ENCODE measurements at places on chromosomes 6 and 20.

- H3K4me1 ChIP-seq = peaks cover 6% of the 10 kb centered on the region
- H3K27ac ChIP-seq = no peak overlapping the region
- no peak overlapping the region for H3K4me3 ChIP-seq
- DNase-seq = no peak
- no peaks in the 10 kb centered on the region for H3K27me3 ChIP-seq
Measured at GRCh38 chr6:142750998-142751397, 194.0 kb downstream of the HIVEP2 start.

- no peak for DNase-seq
- H3K27ac ChIP-seq = no peak overlapping the region
- H3K4me1 ChIP-seq = no peaks in the 10 kb centered on the region
- H3K4me3 ChIP-seq = no peak overlapping the region
- no peaks in the 10 kb centered on the region for H3K36me3 ChIP-seq
Measured at GRCh38 chr20:13934992-13935894, 55.2 kb downstream of the SEL1L2 start.

- H3K4me3 ChIP-seq = no peak overlapping the region
- H3K4me1 ChIP-seq = no peaks in the 10 kb centered on the region
- DNase-seq = no peak
- H3K27me3 ChIP-seq = peaks cover 7% of the 10 kb centered on the region
- no peaks in the 10 kb centered on the region for H3K36me3 ChIP-seq
Measured at GRCh38 chr6:117317261-117317660, 51.9 kb downstream of the VGLL2 start.

GRCh38 chr6:54772610-54773009 lies 74.0 kb upstream of the FAM83B start:
- no peaks in the 10 kb centered on the region for H3K36me3 ChIP-seq
- no peaks in the 10 kb centered on the region for H3K4me1 ChIP-seq
- no peak overlapping the region for H3K4me3 ChIP-seq
- H3K27me3 ChIP-seq = no peaks in the 10 kb centered on the region
- DNase-seq = no peak
- no peak overlapping the region for H3K27ac ChIP-seq

- H3K27ac ChIP-seq = no peak overlapping the region
- no peaks in the 10 kb centered on the region for H3K4me1 ChIP-seq
- no peak for DNase-seq
- H3K36me3 ChIP-seq = no peaks in the 10 kb centered on the region
- no peaks in the 10 kb centered on the region for H3K27me3 ChIP-seq
Measured at GRCh38 chr6:74551896-74552295, 654.0 kb downstream of the COL12A1 start.

DNA sequence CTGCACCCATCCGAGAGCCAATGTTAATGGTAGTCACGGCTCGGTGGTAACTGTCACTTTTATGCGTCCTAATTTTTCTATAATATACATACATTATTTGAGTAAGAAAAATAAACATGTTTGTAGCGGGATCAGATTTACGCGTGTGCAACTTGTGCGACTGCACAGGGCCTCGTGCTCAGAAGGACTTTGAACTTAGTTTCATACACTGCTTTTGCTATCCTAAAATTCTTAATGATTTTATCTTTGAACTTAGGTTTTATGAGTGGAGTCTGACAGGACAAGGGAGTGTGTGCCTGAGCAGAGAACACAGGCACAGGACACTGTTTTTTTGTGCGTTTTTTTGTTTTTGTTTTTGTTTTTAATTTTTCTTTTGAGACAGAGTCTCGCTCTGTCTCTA lies 189.7 kb downstream of the NFATC2 start:
- no peaks in the 10 kb centered on the region for H3K36me3 ChIP-seq
- H3K4me1 ChIP-seq = peaks cover 6% of the 10 kb centered on the region
- H3K27ac ChIP-seq = no peak overlapping the region
- no peak for DNase-seq
- no peak overlapping the region for H3K4me3 ChIP-seq

DNA sequence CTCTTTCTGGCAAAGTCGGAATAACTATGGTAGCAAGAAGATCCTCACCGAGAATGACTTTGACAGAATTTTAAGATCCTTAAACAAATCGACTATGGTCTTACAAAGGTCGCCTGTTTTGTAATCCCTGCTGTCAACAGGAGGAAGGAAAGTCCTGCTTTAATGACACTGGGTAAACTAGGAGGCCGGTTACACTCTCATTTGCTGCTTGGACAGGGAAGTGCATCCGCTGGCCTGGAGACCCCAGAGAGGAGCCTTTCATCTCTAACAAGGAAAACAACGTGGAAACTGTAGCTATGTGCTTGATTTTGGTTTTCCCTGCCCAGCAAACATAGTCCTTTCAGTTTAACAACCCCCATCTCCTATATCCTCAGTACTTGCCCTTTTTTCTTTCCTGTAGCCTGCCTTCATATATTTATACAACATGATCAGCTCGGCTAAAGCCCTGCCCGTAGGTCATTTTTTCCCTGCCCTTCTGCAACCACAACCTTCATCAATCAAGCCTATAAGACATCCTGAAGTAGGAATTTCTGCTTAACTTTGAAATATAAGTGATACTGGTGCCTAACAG lies 97.2 kb upstream of the RIN2 start:
- peaks cover 18% of the 10 kb centered on the region for H3K27me3 ChIP-seq
- H3K27ac ChIP-seq = no peak overlapping the region
- H3K4me1 ChIP-seq = no peaks in the 10 kb centered on the region
- DNase-seq = no peak
- H3K4me3 ChIP-seq = no peak overlapping the region

All from activated naive CD8-positive, alpha-beta T cell treated with anti-CD3 and anti-CD28 coated beads, Interleukin-2, amount 10 ng/mL, durations not matched to agents 7 days and 5 days (primary cell).